ENCODE measurements at places on chromosomes 16 and 17. TPM values are rescaled to one million over a fixed set of nuclear protein-coding genes. Genes with fewer than 3 reads are reported as not detected.

Gene TMIGD1
- 1.4 TPM for polyA plus RNA-seq

Gene PABPN1L
- polyA plus RNA-seq, result not detected

Gene KRT28
- polyA plus RNA-seq, result not detected

Gene PDXDC1
- polyA plus RNA-seq, result 105 TPM

Gene SCNN1B
- 12.7 TPM for polyA plus RNA-seq

Gene ZNF764
- 11.5 TPM for polyA plus RNA-seq

Gene MRPL58
- polyA plus RNA-seq, result 29.5 TPM

DNA sequence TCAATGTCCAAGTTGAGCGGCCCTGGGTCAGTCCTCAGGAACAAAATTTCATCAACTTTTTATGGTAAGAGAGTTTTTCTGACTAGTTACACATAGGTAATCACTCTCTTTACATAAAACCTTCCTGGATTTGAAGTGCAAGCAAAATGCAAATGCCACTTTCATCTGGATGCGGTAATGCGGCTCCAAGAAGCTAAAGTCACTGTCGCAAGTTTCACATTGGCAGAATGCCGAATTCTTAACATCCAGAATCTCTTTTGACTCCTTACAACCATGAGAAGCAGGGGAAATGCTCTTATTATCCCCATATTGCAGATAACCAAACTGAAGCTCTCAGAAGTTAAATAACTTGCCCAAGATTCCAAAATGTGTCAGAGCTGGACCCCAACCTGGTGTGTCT, 30.0 kb downstream of the MRPS23 start:
- no peak for DNase-seq

- no peak for DNase-seq
Observed at GRCh38 chr16:90083139-90083538, 6.0 kb upstream of the PRDM7 start.

- DNase-seq, result no peak
Observed at GRCh38 chr16:10641953-10642949, 52.5 kb downstream of the TEKT5 start.

- no peak for DNase-seq
Observed at GRCh38 chr17:7553356-7553755, 4.5 kb downstream of the TNFSF12 start.

GRCh38 chr16:70253291-70254106, 1.8 kb upstream of the EXOSC6 start:
- no peak for DNase-seq

GRCh38 chr17:27236717-27237315, 57.1 kb upstream of the WSB1 start:
- DNase-seq, result peak; percentile 51

DNA sequence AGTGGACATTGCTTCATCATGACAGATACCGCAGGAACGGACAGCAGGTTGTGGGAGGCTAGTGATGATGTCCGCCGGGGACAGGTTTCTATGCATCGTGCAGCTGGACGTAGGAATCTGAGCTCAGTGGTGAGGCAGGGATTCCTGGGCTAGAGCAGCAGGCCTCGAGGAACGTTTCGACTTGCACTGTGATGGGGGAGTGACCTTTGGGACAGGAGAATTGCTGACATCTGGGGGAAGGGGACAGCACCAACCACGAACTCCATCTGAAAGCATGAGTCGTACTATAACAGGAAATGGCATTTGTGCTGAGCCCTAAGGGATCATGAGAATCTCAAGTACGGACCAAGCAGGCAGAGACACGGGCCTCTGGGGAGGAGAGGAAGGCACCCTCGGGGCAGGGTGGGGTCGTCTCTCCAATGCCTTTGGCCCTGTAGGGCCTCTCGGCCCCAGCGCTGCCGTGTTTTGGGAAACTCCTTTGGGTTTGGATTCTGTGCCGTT, 65.8 kb upstream of the ENDOV start:
- DNase-seq, result no peak

DNA sequence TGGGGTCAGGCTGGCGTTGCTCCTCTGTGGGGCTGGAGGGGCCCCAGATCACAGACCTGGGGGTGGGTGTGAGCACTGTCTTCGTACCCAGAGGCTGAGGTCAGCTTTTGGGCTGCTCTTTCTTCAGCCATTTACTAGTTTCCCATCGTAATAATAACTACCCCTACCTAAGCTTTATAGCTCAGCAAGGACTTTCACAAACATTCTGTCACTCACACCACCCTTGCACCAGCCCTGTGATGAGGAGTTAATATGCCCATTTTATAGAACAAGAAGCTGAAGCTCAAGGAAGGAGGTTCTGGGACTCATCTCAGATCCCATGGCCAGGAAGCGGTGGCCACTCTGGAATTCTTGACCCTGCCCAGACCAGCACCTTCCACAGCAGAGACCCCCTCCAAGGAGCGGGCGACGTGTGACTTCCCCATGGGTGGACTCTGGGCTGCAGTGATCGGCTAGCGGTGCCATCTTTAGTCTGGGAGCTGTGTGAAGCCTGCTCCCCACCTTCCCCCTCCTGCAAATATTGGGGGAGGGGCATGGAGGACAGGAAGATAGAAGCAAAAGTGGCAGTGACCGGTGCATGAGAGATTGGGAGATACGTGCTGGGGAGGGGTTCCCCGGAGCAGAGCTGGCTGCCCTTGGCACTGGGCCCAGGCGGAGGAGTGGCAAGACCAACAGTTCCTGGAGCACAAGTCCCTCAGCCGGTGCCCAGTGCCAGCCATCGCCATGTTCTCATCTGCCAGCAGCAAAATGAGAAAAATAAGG, 81.8 kb upstream of the TOB1 start:
- DNase-seq, result no peak

- DNase-seq, result no peak
Observed at GRCh38 chr17:39759204-39759603, 21.5 kb downstream of the GRB7 start.

DNA sequence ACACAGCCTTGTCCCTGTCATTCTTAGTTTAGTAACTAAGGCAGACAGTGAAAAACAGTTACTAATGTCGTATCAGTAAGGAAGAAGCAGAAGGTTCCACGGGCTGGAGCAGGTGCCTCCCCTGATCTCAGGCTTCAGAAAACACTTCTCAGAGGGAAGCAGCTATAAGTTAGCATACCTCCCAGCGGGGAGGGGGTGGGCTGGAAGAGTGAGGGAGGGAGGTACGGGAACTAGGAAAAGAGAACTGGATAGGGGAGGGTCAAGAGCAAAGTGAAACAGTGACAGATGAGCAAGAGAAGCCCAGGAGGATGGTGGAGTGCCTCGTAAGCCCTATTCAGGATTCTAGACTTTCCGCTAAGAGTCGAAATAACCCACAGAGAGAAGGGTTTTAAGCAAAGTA, 186.3 kb upstream of the XYLT1 start:
- no peak for DNase-seq

GRCh38 chr16:51416926-51417325, 265.9 kb upstream of the SALL1 start:
- DNase-seq, result no peak

DNA sequence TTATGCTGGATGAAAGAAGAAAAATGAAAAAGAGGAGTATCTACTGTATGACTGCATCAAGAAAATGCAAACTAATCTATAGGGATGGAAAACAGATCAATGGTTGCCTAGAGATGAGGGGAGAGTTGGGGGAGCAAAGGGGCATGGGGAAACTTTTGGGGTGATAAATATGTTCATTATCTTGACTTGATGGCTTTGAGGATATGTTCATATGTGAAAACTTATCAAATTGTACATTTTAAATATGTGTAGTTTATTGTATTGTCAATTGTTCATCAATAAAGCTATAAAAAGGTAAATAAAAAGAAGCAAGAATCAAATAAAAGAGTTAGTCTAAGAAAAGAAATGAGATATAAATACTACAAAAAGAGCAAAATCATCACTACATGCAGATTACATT, 19.7 kb upstream of the SRCIN1 start:
- no peak for DNase-seq

GRCh38 chr16:28067604-28068379, 4.3 kb upstream of the GSG1L start:
- no peak for DNase-seq

DNA sequence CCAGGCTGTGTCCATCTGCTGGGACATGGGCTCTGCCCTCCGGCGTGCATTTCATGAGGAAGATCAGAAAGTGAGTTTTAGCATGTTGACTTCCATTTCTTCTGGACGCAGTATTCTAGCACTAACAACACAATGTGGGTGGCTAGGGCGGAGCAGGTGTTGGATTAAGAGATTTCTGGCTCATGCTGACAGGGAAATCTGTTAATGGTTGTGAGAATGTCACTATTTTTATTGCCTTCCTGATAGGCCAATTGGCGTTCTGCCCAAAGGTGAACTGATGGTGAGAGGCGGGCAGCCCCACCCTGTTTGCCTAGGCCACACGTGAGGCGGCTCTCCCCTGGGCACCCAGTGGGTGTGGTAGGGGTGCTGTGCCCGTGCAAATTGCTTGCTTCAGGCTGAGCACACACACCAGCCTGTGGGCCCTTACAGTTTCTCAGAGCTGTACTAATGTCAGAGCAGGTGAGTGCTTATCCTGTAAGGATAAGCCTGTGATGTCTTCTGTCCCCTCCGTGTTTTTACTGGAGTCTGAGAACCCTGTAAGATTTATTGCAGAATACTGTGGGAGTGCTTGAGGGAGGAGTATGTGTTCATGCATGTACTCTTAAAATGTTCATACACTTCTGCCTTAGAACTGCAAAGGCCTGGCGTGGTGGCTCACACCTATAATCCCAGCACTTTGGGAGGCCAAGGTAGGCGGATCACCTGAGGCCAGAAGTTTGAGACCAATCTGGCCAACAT, 30.9 kb downstream of the PGS1 start:
- no peak for DNase-seq

- no peak for DNase-seq
Observed at GRCh38 chr17:700504-701094, 14.0 kb downstream of the VPS53 start.

DNA sequence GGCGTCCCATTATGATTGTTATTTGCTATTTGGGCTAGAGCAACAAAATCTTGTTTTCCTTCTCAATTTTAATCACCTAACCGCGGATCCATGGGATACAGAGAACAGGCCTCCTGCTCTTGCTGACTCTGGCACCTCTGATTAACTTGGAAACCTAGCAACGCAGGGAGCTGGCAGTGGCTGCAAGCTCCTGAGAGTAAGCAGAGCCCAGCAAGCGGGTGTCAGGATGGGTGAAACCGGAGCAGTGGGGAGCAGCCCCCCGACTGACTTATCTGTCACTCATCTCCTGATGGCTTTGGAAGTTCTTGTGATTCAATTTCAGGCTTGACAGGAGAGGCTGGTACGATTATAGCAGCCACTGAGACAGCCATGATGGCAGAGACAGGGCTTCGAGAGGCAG, 45.5 kb upstream of the CDC42EP4 start:
- no peak for DNase-seq

GRCh38 chr17:5211458-5211857, 19.8 kb upstream of the ZNF594 start:
- DNase-seq, result no peak

DNA sequence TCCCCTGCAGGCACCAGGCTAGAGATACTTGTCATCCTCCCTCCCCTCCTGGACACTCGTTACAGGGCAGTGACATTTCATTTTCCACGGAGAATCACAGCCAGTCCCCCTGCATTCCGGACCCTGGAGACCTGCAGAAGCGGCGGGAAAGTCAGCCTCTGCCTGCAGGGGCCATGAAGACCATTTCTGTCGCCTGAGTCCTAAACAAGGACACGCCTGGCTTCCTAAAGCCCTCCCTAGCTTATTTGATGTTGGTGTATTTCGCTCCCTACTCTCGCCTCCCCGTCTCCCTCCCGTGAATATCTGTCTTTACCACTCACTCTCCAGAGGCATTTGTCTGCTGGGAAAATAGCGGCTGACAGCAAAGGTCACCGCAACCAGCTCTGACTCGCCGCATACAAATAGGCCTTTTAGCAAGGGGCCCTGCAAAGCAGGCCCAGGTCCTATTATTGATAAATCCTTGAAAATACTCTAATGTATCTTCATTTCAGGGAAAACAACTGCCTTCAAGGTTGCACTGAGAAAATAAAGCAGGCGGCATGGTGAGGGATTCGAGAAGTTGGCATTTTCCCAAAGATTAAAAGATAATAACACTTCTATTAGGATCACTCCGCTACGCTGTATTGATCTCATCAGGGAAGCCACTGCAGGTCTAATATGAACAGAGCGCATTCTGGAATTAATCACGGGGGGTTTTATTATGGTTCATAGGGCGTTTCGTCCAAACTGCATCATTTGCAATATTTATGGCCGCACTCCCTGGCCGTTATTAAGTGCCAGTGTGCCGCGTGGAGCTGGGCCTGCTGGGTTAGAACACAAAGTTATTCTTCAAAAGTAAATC, 447.1 kb upstream of the CDH5 start:
- DNase-seq, result no peak

GRCh38 chr17:16036261-16036660, 36.6 kb downstream of the TTC19 start:
- DNase-seq, result no peak

DNA sequence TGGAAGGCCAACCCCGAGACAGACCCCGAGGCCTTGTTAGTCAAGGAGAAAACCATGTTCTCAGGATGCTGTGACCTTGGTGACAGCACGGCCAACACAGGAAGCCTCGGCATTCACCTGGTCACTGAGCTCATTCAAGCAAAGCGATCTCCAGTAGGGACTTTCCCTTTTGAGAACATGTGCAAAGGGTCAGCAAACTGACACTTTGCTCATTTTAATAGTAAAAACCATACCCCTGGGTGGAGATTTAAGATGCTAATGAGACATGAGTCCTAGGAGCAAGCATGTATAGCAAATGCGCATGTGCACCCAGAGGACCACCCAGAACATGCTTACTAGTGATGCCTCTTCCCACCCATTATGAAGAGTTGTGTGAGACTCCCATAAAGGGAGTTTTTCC, 5.7 kb upstream of the SULT1A2 start:
- no peak for DNase-seq

DNA sequence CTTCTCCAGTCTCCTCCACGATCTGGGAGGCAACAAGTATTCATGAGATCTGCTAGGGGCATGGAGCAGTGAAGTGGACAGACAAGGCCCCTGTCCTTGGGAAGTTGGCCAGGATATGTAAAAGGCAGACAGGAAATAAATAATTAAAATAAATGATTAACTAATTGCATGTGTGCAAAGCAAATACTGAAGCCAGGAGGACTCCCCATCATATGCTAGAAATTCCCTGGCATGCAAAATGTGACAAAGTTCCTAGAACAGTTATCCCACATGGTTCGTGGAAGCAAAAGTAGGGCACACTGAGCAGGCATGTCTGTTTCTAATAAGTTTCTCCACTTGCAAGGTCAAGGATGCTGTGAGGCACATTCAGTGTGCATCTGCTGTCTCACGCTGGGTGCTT, 86.8 kb downstream of the CDYL2 start:
- no peak for DNase-seq

GRCh38 chr17:73301369-73301768, 10.4 kb downstream of the CDC42EP4 start:
- DNase-seq, result no peak

Data from left renal pelvis (tissue), 4 donors.